ENCODE measurements at places on chromosomes 13 and 19.

DNA sequence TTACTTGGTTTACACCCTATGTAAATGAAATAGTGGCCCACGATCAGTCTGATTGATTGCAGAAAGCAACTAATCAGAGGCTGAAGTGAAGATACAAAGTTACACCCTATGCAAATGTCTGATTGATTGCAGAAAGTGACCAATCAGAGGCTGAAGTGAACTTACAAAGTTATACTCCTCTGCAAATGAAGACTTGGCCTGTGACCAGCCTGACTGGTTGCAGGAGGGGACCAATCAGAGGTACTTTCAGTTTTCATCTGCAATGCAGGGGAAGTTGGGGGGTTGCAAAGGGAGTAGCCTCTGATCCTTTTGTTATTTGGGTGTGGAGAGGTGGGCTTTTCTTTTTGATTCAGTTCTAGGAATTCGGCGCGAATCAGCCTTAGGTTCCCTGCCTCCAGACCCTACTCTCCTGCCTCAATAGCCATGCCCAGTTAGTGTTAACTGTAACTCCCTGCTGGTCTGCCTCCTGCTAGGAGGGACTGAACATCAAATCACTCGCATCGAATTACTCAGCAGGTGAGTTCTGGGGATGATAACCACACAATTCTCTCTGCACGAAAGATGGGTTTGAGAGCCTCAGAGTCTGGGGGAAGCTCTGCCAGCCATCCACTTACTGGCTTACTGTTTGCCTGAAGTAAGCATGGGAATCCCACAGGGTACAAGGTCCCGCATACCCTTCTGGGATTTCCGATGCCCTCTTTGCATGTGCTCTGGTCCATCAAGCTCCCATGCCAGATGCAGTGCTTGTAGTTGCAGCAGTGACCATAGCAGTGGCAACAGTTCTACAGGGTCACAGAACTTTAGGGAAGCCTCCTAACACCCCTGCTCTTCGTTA lies 7.5 kb downstream of the ARL11 start:
- no peak for DNase-seq

DNA sequence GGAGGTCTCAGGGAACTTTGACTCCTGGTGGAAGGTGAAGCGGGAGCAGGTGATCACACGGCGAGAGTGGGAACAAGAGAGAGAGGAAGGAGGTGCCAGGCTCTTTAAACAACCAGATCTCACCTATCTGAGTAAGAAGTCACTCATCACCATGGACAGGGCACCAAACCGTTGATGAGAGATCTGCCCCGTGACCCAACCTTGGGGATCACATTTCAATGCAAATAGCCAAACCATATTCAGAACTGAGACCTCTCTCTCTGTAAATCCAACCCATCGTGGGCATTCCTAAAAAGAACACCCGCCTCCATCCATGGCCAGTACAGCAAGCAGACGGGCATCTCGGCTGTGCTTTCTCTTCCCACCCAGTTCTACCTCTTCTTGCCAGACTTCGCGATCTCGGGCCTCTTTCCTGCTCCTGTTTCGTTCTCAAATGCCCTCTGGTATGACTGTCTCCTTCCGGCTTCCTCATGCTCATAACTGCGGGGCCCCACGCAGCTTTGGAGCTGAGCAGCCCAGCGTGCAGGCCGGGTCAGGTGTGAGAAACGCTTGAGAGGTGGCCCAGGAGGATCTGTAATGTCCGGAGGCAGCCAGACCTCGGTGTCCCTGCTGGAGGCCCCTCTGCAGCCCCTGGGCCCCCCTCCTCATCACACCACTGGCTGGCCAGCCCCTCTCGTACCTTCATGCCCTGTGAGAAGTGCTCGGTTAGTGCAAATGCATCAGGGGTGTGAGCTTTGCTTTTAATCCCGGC lies 97.0 kb upstream of the GPR183 start:
- no peak for DNase-seq

- no peak for DNase-seq
These were observed 37.0 kb upstream of the FLT1 start for GRCh38 chr13:28531845-28532387.

GRCh38 chr19:49553451-49554271 lies 25.9 kb downstream of the RCN3 start:
- no peak for DNase-seq

- no peak for DNase-seq
These were observed 17.5 kb downstream of the ATP7B start for GRCh38 chr13:51993713-51994112.

- no peak for DNase-seq
These were observed 165.6 kb downstream of the MZT1 start for GRCh38 chr13:72561791-72562190.

All from hematopoietic multipotent progenitor cell (in vitro differentiated cells).